ENCODE measurements at places on chromosomes 1 and 21.

- DNase-seq: no peak
Observed at GRCh38 chr1:232137066-232137465, 492.9 kb downstream of the SIPA1L2 start.

GRCh38 chr1:58732087-58732775, 32.4 kb upstream of the MYSM1 start:
- DNase-seq: no peak

DNA sequence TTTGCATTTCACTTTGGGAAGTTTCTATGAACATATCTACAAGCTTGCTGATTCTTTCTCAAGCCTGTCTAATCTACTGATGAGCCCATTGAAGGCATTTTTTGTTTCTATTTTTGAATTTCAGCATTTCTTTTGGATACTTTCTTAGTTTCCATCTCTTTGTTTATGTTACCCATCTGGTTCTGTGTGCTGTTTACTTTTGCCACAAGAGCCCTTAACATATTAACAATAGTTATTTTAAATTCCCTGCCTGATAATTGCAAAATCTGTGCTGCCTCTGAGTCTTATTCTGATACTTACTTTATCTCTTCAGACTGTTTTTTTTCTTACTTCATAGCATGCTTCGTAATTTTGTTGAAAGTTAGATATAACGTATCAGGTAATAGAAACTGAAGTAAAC, 75.8 kb upstream of the ZRANB2 start:
- no peak for DNase-seq

DNA sequence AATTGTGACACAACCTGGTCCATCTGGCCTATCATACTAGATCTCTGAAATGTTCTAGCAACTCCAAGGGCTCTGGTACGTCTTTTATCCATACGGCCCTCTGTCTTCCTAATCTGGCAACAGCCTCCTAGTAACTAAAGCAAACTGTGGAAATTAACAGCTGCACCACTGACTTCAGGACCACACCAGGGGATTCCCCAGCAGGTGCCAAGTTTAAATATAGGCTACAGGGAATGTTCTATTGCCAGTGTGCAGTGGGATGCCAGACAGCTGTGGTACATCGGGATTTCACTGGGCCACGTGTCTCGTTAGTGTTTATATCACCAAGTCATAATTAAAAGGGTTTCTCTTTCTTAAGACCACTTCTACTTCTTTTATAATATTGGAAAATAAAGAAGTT, 94.3 kb downstream of the RGS2 start:
- DNase-seq: no peak

- no peak for DNase-seq
Observed at GRCh38 chr1:8147956-8148355, 121.8 kb upstream of the ERRFI1 start.

All from HCEC 1CT (cell line).